ENCODE measurements at places on chromosomes 3 and 15.

- DNase-seq, result no peak
- peaks cover 4% of the 10 kb centered on the region for H3K4me1 ChIP-seq
- peak overlapping the region; percentile 35 for H3K27ac ChIP-seq
- no peaks in the 10 kb centered on the region for H3K27me3 ChIP-seq
- H3K4me3 ChIP-seq, result no peak overlapping the region
- H3K36me3 ChIP-seq, result no peaks in the 10 kb centered on the region
Observed at GRCh38 chr3:195185583-195185982, 85.4 kb downstream of the XXYLT1 start.

GRCh38 chr15:97517737-97518136 lies 442.8 kb upstream of the ARRDC4 start:
- DNase-seq, result no peak
- H3K4me3 ChIP-seq, result no peak overlapping the region
- no peak overlapping the region for H3K27ac ChIP-seq
- H3K27me3 ChIP-seq, result no peaks in the 10 kb centered on the region
- no peaks in the 10 kb centered on the region for H3K36me3 ChIP-seq

DNA sequence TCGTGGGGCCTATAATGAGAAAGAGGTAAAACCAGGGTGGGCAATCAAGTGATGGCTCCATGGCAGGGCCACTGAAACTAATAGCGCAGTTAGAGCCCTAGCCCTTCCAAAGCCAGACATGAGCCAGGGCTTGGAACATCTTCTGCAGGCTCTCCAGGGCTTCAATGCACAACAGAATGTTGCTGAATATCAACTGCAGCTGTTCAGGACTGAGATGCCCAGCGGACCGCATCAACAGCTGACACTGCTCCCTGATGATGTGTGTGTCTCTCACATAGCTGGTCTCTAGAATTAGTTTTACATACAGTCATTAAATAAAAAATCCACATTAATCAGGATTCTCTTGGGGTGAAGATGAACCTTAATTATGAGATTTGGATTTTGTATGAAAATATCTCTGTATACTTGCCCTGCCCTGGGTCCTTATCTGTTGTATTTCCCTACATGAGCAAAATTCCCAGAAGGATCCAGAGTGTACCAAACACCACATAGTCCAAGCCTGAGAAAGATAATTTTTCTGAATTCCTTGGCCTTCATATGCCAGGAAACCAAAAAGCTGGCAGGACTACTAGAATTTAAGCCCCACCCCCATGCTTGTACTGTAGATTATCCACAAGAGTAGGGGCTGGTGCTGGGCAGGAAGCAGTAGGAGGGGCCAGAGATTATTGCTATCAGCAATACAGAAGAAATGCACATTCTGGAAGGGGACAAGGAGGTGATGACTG lies 7.7 kb upstream of the GOLGB1 start:
- no peak overlapping the region for H3K4me3 ChIP-seq
- DNase-seq, result no peak
- H3K36me3 ChIP-seq, result no peaks in the 10 kb centered on the region

GRCh38 chr3:71984843-71985613 lies 200.1 kb upstream of the PROK2 start:
- DNase-seq, result no peak
- H3K27me3 ChIP-seq, result no peaks in the 10 kb centered on the region
- no peaks in the 10 kb centered on the region for H3K4me1 ChIP-seq
- H3K27ac ChIP-seq, result no peak overlapping the region
- no peak overlapping the region for H3K4me3 ChIP-seq
- no peaks in the 10 kb centered on the region for H3K36me3 ChIP-seq

DNA sequence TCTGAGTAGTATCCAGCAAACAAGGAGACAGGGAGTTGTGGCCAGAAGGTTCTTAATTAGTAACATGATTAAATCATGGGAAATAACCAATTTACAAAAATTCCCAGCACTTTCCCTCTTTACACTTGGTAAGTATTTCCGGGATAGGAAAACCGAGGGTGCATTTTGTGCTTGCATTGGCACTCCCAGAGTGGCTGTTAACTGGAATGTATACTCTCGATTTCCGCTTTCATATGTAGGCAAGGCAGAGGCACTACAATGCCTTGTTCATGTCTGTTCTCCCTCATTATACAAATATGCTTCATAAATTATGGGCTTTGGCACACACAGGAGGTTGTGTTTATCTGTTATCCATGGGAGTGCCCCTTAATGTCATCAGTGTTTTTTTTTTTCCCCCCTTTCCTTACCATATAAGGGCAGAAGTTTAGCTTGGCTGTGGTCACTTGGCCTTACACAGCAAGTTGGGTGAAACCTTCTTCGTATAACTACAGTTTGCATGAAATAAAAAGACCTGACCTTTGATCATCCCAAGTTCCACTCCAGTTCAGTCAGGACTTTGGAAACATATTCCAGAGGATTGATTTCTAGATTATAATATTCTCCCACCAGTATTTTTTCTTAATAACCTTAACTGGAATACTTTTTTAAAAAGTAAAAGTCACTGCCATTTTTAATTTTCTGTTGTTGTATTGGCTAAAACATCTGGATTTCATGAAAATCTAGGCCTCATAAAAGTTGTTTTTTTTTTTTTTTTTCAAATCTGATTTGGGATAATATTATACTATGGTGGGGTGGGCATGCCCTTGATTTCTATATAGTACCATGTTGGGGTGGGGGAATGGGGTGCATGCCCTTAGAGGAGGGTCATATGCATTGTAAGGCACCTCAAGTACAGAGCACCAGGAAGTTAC lies 8.9 kb downstream of the TPM1 start:
- peaks cover 7% of the 10 kb centered on the region for H3K4me1 ChIP-seq
- H3K27me3 ChIP-seq, result no peaks in the 10 kb centered on the region
- H3K36me3 ChIP-seq, result no peaks in the 10 kb centered on the region

DNA sequence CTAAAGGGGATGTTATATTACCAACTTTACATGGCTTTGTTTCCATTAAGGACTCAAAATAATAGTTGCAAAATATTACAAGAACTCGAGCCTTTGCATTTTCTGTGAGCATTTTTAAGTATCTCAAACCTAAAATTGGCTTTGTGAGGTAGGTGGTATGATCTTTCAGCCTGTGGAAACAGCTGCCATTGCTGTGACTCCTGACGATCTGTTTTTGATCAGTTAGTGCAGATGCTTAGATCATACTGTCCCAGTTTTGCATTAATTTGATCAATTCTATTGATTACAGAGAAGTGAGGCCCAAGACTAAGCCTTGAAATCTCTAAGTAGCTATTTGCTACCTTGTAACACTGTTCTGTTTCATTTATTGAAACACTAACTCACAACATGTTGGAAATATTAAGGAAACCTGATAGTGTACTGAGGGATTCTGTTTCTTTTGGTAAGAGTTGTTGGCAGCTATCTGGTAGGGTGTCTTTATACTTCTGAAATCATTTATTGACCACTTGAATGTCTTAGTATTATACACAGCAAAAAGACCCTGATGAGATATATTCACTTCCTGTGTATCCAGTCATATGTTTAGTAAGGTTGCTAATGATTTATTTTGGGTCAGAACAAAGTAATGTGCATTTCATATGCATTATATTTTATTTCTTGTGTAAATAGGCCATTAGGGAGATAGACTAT lies 14.8 kb downstream of the SKIL start:
- DNase-seq, result no peak
- H3K27ac ChIP-seq, result no peak overlapping the region
- peaks cover 8% of the 10 kb centered on the region for H3K4me1 ChIP-seq
- H3K36me3 ChIP-seq, result no peaks in the 10 kb centered on the region

- H3K36me3 ChIP-seq, result no peaks in the 10 kb centered on the region
- no peak overlapping the region for H3K27ac ChIP-seq
- no peaks in the 10 kb centered on the region for H3K27me3 ChIP-seq
- no peaks in the 10 kb centered on the region for H3K4me1 ChIP-seq
- DNase-seq, result no peak
Observed at GRCh38 chr15:23564821-23565394, 566 bp upstream of the MKRN3 start.

DNA sequence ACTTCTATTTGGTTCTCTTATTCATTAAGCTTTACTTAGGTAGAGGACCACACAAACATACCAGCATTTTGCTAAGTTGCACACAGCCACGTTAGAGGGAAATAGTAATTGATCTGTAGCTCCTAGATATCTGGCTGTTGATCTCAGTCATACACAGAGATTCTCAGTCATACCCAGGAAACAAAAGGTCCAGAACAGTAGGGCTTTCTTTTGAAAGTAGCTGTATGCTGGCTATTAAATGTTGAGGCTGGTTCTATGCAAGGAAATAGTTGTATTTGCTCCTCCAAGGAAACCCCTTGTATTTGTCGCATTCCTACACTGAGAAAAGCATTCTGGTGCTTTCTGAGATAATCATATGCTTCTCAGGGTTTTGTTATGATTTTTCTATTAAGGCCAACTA lies 523.8 kb downstream of the SOX2 start:
- H3K27ac ChIP-seq, result no peak overlapping the region
- no peaks in the 10 kb centered on the region for H3K4me1 ChIP-seq
- no peaks in the 10 kb centered on the region for H3K27me3 ChIP-seq
- no peaks in the 10 kb centered on the region for H3K36me3 ChIP-seq
- no peak for DNase-seq

GRCh38 chr3:143173242-143173641 lies 53.7 kb downstream of the CHST2 start:
- DNase-seq, result no peak
- H3K4me3 ChIP-seq, result no peak overlapping the region
- no peaks in the 10 kb centered on the region for H3K36me3 ChIP-seq
- no peak overlapping the region for H3K27ac ChIP-seq
- peaks cover 4% of the 10 kb centered on the region for H3K4me1 ChIP-seq
- no peaks in the 10 kb centered on the region for H3K27me3 ChIP-seq

- DNase-seq, result no peak
- no peaks in the 10 kb centered on the region for H3K4me1 ChIP-seq
- no peak overlapping the region for H3K27ac ChIP-seq
- H3K4me3 ChIP-seq, result no peak overlapping the region
- no peaks in the 10 kb centered on the region for H3K27me3 ChIP-seq
Observed at GRCh38 chr3:37319784-37320183, 145.4 kb upstream of the LRRFIP2 start.

DNA sequence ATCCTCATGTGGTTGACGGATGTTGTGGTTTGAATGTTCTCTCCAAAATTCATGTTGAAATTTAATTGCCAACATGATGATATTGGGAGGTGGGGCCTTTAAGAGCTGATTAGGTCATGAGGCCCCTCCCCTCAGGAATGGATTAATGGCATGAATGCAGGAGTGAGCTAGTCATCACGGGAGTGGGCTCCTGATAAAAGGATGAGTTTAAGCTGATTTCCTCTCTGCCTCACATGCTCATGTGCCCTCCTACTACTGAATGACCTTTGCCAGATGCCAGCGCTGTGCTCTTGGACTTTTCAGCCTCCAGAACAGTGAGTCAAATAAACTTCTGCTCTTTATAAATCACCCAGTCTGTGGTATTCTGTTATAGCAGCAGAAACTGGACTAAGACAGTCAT lies 111.2 kb downstream of the MYO5A start:
- DNase-seq, result no peak
- H3K27me3 ChIP-seq, result no peaks in the 10 kb centered on the region
- no peak overlapping the region for H3K27ac ChIP-seq
- H3K4me1 ChIP-seq, result no peaks in the 10 kb centered on the region
- no peak overlapping the region for H3K4me3 ChIP-seq
- no peaks in the 10 kb centered on the region for H3K36me3 ChIP-seq

DNA sequence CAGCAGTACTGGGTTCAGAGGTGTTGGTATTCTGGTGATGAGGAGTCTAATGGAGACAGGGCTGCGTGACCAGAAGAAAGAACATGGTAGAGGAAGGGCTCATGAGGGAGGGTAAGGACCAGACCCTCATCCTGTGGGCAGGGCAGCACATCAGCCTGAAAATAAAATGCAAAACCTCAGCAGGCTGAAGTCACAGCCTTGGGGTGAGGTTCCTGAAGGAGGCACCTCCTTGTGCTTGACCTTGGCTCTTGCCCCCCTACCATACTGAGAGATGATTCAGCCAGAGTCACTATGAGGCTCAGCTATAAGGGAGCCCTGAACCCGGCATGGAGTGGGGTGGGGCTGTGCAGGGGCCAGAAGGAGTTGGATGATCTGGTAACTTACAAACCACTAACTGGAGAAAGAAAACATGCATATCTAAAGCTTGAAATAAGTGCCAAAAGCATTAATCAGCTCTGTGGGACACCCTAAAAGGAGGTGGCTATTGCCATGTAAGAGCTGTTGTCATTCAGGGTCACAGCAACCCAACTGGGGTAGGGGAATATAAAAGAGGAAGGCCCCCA lies 60.2 kb downstream of the CORO2B start:
- H3K27me3 ChIP-seq, result no peaks in the 10 kb centered on the region
- H3K27ac ChIP-seq, result peak overlapping the region; percentile 88
- no peak for DNase-seq
- no peaks in the 10 kb centered on the region for H3K36me3 ChIP-seq

DNA sequence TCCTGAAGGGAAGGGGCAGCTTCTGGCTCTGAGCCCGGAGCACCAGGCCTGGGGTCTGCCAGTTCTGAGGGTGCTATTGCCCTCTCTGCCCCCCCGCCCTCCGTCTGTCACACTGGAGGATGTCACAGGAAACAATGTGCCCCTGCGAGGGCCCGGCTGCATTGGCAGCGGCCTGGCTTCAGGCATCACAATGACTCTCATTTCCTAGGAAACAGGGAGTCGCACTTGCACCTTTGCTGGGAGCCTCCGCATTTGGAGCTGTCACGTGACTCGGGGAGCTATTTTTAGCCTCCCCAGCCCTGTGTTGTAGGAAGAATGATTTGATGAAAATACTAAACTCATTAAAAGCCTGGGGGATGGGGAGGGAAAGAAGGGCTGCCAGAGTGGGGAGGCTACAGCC lies 518.9 kb downstream of the SHQ1 start:
- H3K36me3 ChIP-seq, result no peaks in the 10 kb centered on the region
- no peak overlapping the region for H3K4me3 ChIP-seq
- no peaks in the 10 kb centered on the region for H3K27me3 ChIP-seq
- no peak for DNase-seq

- no peaks in the 10 kb centered on the region for H3K27me3 ChIP-seq
- peak overlapping the region; percentile 22 for H3K4me3 ChIP-seq
- DNase-seq, result no peak
- peak overlapping the region; percentile 94 for H3K27ac ChIP-seq
Observed at GRCh38 chr15:64845183-64845611, 3.5 kb downstream of the PLEKHO2 start.

DNA sequence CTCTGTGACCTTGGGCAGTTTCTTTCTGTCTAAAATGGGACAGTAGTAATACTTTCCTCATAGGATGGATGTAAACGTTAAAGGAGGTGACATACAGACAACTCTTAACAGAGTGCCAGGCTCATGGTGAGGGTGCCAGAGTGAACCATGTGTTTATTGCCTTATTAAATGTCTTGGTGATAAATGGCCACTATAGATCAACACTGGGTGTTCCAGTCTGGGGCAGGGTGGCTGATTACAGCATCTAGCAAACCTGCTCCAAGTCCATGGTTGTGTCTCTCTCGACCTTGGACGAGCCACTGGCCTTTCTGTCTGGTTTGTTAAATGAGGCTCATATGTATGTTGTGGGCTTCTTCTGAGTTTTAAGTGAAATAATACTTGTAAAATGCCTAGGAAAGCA lies 75.1 kb downstream of the TRAK1 start:
- peak overlapping the region; percentile 8 for H3K27ac ChIP-seq
- DNase-seq, result no peak
- H3K36me3 ChIP-seq, result no peaks in the 10 kb centered on the region
- H3K4me1 ChIP-seq, result no peaks in the 10 kb centered on the region
